NCI-H1436 (cell line): ENCODE measurements at places on chromosomes 5 and 9.

DNA sequence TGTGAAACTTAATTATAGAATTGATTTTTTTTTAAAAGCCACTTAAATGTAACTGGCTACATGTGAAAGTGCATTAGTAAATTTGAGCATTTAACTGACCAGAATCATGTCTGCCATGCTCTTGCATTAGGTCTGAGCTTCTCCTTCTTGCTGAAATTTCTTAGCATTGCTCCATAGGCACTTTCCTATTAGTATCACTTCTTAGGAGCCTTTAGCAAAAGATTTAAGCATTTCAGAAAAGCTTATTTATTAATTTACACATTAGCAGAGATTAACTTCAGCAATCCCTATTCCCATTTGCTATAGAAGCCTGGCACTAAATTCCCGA lies 211.0 kb downstream of the SNX18 start:
- no peak for DNase-seq

DNA sequence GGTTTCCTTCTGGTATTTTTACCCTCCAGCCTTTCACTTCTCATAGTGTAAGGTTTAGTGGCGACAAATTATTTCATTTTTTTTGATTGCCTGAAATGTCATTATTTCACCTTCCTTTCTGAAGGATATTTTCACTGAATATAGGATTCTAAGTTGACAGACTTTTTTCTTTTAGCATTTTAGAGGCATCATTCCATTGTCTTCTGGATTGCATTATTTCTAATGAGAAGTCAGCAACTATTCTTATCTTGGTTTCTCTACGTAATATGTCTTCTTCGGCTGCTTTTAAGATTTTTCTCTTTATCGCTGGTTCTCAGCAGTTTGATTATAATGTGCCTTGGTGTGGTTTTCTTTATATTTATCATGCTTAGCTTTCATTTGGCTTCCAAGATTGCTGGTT lies 194.2 kb downstream of the GAPVD1 start:
- no peak for DNase-seq

DNA sequence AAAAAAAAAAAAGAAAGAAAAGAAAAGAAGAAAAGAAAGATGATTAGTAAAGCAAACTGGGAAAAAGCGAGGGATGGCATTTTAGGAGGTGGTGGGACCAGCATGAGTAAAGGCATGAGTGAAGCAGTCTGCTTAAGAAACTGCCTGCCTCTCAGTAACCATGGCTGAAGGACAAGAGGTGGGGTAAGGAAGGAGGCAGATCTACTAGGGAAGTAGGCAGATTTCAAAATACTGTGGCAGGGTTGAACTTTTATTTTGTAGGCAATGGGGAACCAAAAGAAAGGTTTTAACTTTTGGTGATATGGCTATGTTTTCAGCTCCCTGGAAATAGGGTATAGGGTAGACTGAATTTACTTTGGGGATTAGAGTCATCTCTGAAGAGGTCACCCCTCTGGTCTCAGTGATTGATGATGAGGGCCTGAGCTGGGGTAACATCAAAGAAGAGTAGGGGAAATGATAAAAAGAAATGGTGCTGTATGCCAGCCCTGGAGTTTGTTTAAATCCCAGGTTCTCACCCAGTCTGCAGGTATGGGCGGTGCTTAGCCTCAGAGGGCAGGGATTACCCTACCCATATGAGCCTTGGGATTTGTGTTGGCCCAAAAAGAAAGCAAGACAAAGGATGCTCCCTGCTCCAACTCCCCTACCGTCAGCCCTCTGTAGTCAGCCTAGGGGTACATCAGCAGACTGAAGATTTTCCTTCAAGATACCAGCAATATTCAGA lies 316.2 kb downstream of the CWC27 start:
- no peak for DNase-seq

- DNase-seq: no peak
Observed at GRCh38 chr5:172667786-172668593, 26.9 kb downstream of the NEURL1B start.

DNA sequence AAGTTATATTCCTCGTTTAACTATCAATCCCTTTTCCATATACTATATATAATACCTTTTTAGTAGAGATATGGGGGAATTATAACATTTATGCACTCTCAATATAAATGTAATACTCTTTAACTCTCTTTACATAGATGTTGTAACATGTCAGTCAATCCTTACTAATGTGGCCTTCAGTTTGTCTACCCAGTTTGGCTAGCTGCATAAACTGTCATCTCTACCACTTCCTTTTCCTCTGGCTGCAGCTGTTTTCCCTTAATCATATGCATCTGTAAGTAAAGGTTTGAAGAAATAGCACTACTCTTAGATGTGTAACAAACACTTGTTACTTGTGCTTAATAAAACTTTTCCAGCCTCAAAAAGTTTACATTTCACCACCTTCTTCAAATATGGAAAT lies 13.4 kb downstream of the ABHD17B start:
- DNase-seq: no peak

DNA sequence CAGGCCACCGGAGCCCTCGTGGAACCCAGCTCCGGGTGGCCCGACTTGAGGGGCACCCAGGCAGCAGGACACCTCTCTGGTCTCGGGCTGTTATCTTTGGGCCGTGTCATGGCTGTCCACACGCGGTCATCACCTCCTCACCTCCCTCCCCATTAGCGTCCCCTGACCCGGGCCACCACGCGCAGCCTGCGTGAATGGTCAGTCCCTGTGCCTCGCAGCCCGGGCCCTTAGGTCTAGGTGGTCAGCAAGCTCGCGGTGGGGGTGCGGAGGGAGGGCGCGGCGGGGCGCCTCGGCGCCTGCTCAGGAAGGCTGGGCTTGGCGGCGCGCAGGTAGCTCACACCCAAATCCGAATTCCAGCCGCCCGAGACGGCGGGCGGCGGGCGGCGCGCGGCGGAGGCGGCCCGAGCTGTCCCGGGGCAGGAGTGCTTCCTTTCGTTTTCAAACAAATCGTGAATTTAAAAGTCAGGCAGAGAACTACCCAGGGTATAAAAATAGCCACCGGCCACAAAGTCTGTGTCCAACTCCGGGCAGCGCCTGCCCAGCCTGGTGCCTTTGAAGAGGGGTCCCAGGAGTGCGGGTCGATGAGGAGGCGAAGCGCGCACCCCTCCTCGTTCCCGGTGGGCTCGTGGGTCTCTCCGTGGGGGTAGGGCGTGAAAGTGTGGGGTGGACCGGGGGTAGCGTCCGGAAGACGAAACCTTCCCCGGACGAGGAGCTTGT lies 1.0 kb upstream of the RXRA start:
- no peak for DNase-seq

GRCh38 chr9:89079391-89079790 lies 88.1 kb downstream of the S1PR3 start:
- DNase-seq: no peak

- no peak for DNase-seq
Observed at GRCh38 chr9:93812410-93812668, 142.8 kb downstream of the BARX1 start.

DNA sequence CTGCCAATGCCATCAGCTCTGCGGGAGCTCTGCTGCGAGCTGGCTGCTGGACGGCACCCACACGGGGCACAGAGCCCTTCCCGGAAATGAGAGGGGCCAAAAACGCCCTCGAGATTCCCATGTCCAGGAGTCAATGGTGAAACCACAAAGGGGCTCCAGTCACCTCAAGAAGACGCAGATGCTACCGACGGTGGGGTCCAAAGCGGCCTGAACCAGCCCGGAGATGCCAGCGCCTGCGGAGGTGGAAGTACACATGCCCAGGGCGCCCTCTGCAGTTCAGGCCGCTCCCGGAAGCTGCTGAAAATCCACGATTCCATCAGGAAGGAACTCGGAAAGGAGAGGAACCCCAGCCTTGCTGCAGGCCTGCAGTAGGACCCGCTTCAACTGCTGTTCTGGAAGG lies 82.4 kb upstream of the SELENOP start:
- DNase-seq: no peak

GRCh38 chr9:4620881-4621555 lies 41.1 kb upstream of the PLPP6 start:
- no peak for DNase-seq

- no peak for DNase-seq
Observed at GRCh38 chr9:128393970-128394369, 22.8 kb downstream of the URM1 start.

- DNase-seq: no peak
Observed at GRCh38 chr9:132638240-132638639, 31.5 kb downstream of the DDX31 start.

- no peak for DNase-seq
Observed at GRCh38 chr9:101247297-101247696, 137.5 kb downstream of the BAAT start.

DNA sequence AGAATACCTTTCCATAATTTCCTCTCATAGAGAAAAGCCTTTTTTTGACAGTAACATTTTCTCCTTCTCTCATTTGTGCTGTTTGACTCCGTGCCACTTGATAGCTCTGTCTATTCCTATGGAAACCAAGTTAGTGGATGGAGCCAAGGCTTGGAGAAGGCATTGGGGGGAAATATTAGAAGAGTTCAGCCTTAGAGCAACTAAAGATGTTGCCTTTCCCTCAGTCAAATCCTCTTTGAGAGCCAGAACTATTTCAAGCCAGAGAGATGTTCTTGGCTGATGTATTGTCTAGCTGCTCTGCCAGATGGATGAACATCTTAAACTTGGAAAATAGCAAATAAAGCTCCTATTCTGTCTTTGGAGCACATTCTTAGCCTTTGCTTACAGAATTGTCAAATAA lies 112.4 kb downstream of the INVS start:
- no peak for DNase-seq
